ENCODE measurements at places on chromosomes 2 and 18. TPM values are rescaled to one million over a fixed set of nuclear protein-coding genes. Genes with fewer than 3 reads are reported as not detected.
A peak's percentile ranks its signal among the peaks of the same experiment; 100 is the strongest.

Gene ASPRV1
- total RNA-seq: 1.5 TPM

Gene E2F6
- total RNA-seq: 13.6 TPM

Gene NAB1
- total RNA-seq: 53.5 TPM

Gene TSPYL6
- not detected for total RNA-seq

Gene ANKRD30B
- not detected for total RNA-seq

Gene TAF1B
- total RNA-seq: 13.6 TPM

Gene MYO7B
- total RNA-seq: 3.7 TPM

DNA sequence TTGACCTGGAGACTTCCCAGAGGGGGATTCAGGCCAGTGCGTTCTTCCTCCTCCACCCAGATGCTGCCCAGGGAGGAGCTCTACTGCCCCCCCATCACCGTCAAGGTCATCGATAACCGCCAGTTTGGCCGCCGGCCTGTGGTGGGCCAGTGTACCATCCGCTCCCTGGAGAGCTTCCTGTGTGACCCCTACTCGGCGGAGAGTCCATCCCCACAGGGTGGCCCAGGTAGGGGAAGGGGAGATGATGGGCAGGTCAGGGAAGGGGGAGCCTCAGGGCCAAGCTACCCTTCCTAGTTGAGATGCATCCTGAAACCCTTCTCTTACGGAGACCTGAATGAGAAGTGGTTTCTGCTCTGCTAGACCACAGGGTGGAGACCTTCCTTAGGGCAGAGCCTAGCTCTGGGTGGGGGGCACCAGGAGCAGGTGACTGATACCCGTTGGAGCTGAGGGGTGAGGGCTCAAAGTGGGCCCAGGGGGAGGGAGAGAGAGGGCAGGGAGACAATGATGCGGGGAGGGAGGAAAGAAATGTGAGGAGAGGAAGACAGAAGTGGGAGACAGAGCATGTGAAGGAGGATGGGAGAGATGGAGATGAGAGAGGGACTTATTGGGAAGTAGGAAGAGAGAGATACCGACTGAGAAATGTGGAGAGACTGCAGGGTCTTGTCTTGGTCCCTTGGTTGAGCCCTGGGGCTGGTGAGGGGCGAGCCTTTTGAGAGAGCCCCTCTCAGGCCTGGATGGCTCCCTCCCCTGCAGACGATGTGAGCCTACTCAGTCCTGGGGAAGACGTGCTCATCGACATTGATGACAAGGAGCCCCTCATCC is 159.4 kb downstream of the DYSF start:
- peak; percentile 15 for DNase-seq
- H3K4me3 ChIP-seq: no peak overlapping the region
- H3K36me3 ChIP-seq: peaks cover 17% of the 10 kb centered on the region
- H3K27ac ChIP-seq: peak overlapping the region; percentile 80
- no peaks in the 10 kb centered on the region for H3K27me3 ChIP-seq
- peaks cover 20% of the 10 kb centered on the region for H3K4me1 ChIP-seq

DNA sequence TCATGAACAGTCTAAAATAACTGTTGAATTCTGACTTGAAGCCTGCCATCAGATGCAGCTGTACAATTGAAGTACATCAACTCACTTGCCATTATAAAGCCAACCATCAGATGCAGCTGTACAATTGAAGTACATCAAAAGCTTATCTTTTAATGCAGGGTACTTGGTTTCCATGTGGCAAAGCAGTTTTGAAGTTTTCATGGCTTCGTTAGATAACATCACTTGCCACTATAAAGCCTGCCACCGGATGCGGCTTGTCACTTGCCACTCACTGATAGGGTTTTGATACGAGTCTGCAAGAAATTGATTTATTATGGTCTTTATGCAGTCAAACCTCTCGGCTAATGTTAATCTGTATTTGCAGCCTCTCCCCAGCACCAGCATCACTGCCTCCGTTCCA is 1605.8 kb downstream of the SUCLG1 start:
- no peaks in the 10 kb centered on the region for H3K27me3 ChIP-seq
- H3K27ac ChIP-seq: no peak overlapping the region
- H3K36me3 ChIP-seq: no peaks in the 10 kb centered on the region
- no peak overlapping the region for H3K4me3 ChIP-seq
- DNase-seq: no peak
- H3K4me1 ChIP-seq: no peaks in the 10 kb centered on the region

- DNase-seq: no peak
- no peaks in the 10 kb centered on the region for H3K4me1 ChIP-seq
- H3K36me3 ChIP-seq: no peaks in the 10 kb centered on the region
- H3K4me3 ChIP-seq: no peak overlapping the region
- H3K27me3 ChIP-seq: no peaks in the 10 kb centered on the region
- H3K27ac ChIP-seq: no peak overlapping the region
Observed at GRCh38 chr2:4827836-4828235, 864.3 kb upstream of the SOX11 start.

GRCh38 chr2:156421851-156422250 is 14.3 kb upstream of the GPD2 start:
- no peaks in the 10 kb centered on the region for H3K4me1 ChIP-seq
- DNase-seq: no peak
- no peak overlapping the region for H3K4me3 ChIP-seq

GRCh38 chr2:77294474-77294873 is 227.7 kb downstream of the LRRTM4 start:
- no peaks in the 10 kb centered on the region for H3K4me1 ChIP-seq
- no peak overlapping the region for H3K27ac ChIP-seq
- H3K27me3 ChIP-seq: no peaks in the 10 kb centered on the region
- DNase-seq: no peak
- no peak overlapping the region for H3K4me3 ChIP-seq

DNA sequence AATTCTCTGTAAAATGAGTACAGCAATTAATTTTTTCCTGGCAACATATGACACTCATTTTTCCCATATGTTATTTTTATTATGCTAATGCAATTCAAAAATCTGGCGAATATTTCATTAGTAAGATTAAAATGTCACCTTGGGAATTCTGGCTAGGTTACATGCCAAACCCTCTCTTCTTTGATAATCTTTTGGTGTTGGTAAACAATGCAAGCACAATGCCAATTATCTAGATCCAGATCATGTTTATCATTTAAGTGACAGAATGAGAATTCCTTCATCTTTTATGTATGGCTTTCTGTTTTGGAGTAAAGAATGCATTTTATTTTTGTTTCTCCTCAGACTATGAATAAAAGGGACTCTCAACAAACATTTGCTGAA is 33.7 kb downstream of the GPR75 start:
- no peaks in the 10 kb centered on the region for H3K4me1 ChIP-seq
- H3K4me3 ChIP-seq: no peak overlapping the region
- DNase-seq: no peak
- no peaks in the 10 kb centered on the region for H3K27me3 ChIP-seq
- no peak overlapping the region for H3K27ac ChIP-seq

DNA sequence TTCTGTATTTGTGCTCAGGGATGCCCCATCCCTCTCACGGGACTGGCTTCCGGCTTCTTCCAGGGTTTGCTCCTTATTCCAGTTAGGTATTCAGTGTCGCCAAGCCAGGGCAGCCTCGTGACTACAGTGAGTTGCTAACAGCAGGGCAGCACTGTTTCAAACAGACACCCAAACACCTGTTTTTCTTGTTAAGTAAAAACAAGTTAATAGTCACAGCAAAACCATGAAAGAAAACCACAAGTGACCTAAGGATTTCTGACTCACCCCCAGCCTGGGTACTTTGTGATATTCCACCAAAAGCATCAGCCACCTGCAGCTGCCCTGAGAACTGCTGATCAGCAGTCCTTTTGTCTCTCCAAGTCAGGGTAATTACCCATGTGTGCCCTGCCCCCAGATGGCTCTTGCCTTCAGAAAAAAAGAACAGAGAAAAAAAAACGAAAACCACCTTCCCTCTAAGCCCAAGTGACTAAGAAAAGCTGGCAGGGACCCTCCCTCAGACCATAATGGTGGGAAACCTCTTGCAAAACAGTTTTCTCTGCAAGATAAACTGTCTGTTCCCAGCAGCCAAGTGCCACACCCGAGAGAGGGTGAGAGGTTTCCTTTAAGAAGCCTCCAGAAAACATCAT is 178.2 kb downstream of the ANAPC1 start:
- no peaks in the 10 kb centered on the region for H3K27me3 ChIP-seq
- no peaks in the 10 kb centered on the region for H3K36me3 ChIP-seq
- H3K4me3 ChIP-seq: no peak overlapping the region
- H3K27ac ChIP-seq: no peak overlapping the region
- H3K4me1 ChIP-seq: peaks cover 20% of the 10 kb centered on the region
- DNase-seq: no peak

GRCh38 chr2:239880396-239880795 is 144.7 kb downstream of the NDUFA10 start:
- H3K4me1 ChIP-seq: peaks cover 7% of the 10 kb centered on the region
- no peak overlapping the region for H3K4me3 ChIP-seq
- H3K27ac ChIP-seq: no peak overlapping the region
- no peaks in the 10 kb centered on the region for H3K36me3 ChIP-seq

- no peak overlapping the region for H3K27ac ChIP-seq
- no peak for DNase-seq
- no peak overlapping the region for H3K4me3 ChIP-seq
- H3K4me1 ChIP-seq: peaks cover 17% of the 10 kb centered on the region
Observed at GRCh38 chr2:165957030-165957675, 3.6 kb upstream of the TTC21B start.

GRCh38 chr2:31075941-31076590 is 62.2 kb downstream of the GALNT14 start:
- no peaks in the 10 kb centered on the region for H3K4me1 ChIP-seq
- no peak overlapping the region for H3K27ac ChIP-seq
- no peaks in the 10 kb centered on the region for H3K36me3 ChIP-seq

DNA sequence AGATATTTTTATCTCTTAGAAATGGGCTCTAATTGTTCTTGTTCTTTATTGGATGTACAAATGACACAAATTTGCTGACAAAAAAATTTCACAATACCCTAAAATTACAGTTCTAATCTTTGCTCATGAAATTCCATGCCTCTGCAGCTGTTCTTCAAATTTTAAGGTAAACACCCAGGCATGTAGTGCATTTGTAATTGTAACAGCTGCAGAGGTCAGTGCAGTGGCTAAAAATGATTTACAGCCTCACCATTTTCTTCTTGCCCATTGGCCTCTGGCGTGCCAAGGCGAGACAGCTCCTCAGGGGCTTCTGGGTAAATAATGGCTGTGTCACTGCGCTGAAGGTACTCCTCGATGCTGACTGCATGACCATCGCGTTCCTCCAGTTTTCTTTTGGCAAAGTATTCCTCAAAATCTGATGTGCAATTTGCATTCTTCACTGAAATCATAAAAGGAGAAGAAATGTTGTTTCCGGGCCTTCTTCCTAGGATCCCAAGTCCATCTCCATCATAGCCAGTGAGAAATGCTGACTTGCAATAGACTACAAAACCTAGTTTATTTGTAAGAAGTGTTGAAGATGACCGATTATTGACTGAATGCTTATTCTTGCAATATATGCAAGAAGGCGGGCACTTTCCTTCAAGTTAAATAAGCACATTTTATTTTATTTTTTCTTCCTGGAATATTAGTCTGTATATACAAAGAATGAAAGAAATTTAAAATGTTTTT is 115.2 kb downstream of the ZEB2 start:
- H3K27ac ChIP-seq: no peak overlapping the region
- peaks cover 3% of the 10 kb centered on the region for H3K4me1 ChIP-seq
- no peak for DNase-seq
- H3K4me3 ChIP-seq: no peak overlapping the region
- no peaks in the 10 kb centered on the region for H3K27me3 ChIP-seq

GRCh38 chr2:161045726-161046125 is 114.5 kb upstream of the TANK start:
- DNase-seq: no peak
- H3K27me3 ChIP-seq: no peaks in the 10 kb centered on the region
- no peaks in the 10 kb centered on the region for H3K4me1 ChIP-seq

- H3K4me3 ChIP-seq: no peak overlapping the region
- H3K4me1 ChIP-seq: peaks cover 59% of the 10 kb centered on the region
- H3K36me3 ChIP-seq: no peaks in the 10 kb centered on the region
- H3K27ac ChIP-seq: no peak overlapping the region
- H3K27me3 ChIP-seq: no peaks in the 10 kb centered on the region
Observed at GRCh38 chr2:61437170-61437569, 33.7 kb downstream of the USP34 start.

DNA sequence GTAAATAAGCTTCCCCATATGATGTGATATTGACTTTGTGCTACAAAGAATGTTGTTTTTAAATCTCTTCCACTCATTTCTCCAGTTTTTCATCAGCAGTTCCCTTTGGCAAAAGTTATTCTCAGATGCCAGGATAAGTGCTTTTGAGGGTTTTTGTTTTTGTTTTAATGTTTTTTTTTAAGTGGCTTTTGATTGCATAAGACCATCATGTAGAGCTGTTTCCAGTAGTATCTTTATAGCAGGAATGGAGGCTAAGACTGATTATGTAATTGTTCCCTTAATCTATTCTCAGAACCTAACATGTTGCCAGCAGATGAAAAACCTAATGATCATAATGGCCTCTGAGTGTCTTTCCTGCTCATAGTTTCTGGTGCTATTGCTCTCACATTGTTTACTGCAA is 77.9 kb downstream of the CABLES1 start:
- no peaks in the 10 kb centered on the region for H3K36me3 ChIP-seq
- no peak overlapping the region for H3K4me3 ChIP-seq
- no peaks in the 10 kb centered on the region for H3K27me3 ChIP-seq
- DNase-seq: no peak
- H3K4me1 ChIP-seq: no peaks in the 10 kb centered on the region

DNA sequence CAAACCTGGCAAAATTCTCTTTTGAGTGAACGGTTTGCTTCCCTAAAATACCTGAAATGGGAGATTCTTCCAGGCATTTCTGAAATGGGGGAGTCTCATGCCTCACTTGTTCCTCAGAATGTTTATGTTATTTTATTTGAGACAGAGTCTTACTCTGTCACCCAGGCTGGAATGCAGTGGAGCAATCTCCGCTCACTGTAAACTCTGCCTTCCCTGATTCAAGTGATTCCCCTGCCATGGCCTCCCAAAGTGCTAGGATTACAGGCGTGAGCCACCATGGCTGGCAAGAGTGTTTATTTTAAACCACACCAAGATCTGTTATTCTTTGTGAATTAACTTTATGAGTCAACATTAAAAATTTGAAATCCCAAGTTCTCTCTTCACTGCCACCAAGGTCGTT is 6.4 kb upstream of the FHL2 start:
- H3K27ac ChIP-seq: no peak overlapping the region
- H3K36me3 ChIP-seq: no peaks in the 10 kb centered on the region
- no peak overlapping the region for H3K4me3 ChIP-seq
- no peaks in the 10 kb centered on the region for H3K27me3 ChIP-seq
- DNase-seq: no peak

GRCh38 chr18:38572554-38573111 is 1007.0 kb upstream of the CELF4 start:
- no peaks in the 10 kb centered on the region for H3K27me3 ChIP-seq
- no peak overlapping the region for H3K4me3 ChIP-seq
- H3K36me3 ChIP-seq: no peaks in the 10 kb centered on the region
- H3K4me1 ChIP-seq: no peaks in the 10 kb centered on the region

- H3K36me3 ChIP-seq: peaks cover 3% of the 10 kb centered on the region
- H3K4me1 ChIP-seq: no peaks in the 10 kb centered on the region
- H3K27me3 ChIP-seq: no peaks in the 10 kb centered on the region
- H3K27ac ChIP-seq: no peak overlapping the region
- H3K4me3 ChIP-seq: no peak overlapping the region
Observed at GRCh38 chr18:47863041-47863440, 67.4 kb downstream of the SMAD2 start.

GRCh38 chr18:49875783-49876182 is 62.5 kb upstream of the ACAA2 start:
- H3K36me3 ChIP-seq: no peaks in the 10 kb centered on the region
- H3K4me1 ChIP-seq: peaks cover 8% of the 10 kb centered on the region
- H3K27ac ChIP-seq: no peak overlapping the region
- DNase-seq: no peak

- no peak overlapping the region for H3K27ac ChIP-seq
- H3K27me3 ChIP-seq: no peaks in the 10 kb centered on the region
- H3K4me1 ChIP-seq: no peaks in the 10 kb centered on the region
Observed at GRCh38 chr2:215764441-215765048, 248.8 kb downstream of the MREG start.
